ENCODE measurements at places on chromosomes 3 and 15.

DNA sequence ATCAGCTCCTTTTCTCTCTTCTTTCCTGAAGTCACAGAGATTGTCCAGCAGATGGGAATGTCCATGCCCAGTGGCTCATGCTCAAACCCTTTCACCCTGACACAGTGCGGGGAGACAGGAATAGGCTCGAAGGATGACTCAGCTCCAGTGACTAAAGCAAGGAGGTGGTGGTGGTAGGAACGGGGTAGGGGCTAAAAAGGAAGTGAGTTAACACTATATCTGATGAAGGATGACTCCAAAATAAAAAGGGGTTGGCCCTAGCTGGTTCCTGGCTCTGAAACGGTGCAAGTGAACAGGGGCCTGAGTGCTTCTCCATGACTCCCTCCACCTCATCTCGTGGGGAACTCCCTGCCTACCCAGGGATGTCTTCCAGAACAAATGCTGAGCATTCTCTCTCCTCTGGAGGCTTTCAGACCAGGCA, 167.4 kb upstream of the LPP start:
- no peak for DNase-seq

GRCh38 chr3:115859002-115859807, 235.9 kb downstream of the GAP43 start:
- DNase-seq, result no peak

DNA sequence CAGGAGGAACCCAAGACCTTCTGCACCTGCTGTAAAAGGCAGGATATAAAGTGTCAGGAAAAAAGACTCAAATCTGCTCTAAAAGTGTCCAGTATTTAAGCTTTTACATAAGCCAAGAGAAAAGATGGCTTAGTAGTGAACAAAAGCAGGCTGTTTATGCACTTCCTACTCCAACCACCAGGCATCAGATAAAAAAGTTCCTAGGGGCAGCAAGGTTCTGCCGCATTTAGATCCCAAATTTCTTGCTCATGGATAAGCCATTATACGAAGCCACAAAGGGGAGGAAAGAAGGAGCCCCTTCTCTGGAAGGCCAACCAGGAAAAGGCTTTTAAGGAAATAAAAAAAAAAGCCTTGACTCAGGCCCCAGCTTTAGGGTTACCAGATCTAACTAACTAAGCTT, 10.6 kb upstream of the SLC9C1 start:
- no peak for DNase-seq

- peak; percentile 44 for DNase-seq
These were observed 10.0 kb upstream of the ST8SIA2 start for GRCh38 chr15:92383519-92384324.

- peak; percentile 66 for DNase-seq
These were observed 21.2 kb downstream of the IGSF10 start for GRCh38 chr3:151439652-151440125.

DNA sequence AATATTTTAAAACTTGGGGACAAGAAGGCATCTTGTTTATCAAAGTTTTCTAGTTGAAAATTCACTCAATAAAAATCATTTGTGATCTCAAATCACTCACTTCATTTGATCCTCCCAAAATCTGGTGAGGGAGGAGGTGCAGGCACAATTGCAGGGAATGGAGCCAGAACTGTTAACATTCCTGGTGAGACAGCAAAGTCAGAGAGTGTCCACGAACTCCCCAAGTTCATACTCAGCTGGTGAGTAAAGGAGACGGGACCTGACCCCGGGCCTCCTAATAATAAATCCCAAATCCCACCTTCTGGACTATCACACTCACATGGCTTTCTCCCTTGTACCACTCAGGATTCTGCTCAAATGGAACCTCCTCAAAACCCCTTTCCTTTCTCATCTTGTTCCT, 252.3 kb upstream of the LRTM1 start:
- no peak for DNase-seq

- DNase-seq, result peak; percentile 91
These were observed 304.9 kb downstream of the FGF12 start for GRCh38 chr3:192422321-192422996.

DNA sequence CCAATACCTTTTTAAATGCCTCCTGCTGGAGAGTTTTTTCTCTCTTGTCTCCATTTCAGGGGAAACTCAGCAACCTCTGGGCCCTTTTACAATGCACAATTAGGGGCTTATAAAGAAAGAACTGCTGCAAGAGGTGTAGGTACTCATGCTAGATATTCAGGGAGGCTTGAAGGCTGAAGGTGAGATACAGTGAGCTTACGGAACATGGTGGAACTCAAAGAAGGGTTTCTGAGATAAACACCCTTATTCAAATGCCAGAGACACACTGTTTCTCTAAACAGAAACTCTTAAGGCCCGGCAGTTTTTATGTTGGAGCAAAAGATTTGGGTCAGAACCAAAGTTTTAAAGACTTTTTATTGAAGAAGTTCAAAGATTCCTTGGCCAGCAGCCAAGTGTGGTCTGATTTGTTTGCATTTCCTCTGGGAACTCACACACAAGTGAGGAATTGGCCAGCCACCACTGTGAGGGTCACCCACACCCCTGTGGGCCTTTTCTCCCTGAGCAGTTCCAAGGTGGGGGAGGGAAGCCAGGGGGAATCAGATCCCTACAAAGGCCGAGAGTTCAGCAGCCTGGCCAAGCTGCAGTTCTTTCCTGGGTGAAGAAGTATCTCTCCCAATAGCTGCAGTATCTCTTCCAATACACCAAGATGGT, 47.8 kb downstream of the TNFAIP8L3 start:
- no peak for DNase-seq

- DNase-seq, result no peak
These were observed 21.7 kb upstream of the PPP4R2 start for GRCh38 chr3:72974956-72975355.

DNA sequence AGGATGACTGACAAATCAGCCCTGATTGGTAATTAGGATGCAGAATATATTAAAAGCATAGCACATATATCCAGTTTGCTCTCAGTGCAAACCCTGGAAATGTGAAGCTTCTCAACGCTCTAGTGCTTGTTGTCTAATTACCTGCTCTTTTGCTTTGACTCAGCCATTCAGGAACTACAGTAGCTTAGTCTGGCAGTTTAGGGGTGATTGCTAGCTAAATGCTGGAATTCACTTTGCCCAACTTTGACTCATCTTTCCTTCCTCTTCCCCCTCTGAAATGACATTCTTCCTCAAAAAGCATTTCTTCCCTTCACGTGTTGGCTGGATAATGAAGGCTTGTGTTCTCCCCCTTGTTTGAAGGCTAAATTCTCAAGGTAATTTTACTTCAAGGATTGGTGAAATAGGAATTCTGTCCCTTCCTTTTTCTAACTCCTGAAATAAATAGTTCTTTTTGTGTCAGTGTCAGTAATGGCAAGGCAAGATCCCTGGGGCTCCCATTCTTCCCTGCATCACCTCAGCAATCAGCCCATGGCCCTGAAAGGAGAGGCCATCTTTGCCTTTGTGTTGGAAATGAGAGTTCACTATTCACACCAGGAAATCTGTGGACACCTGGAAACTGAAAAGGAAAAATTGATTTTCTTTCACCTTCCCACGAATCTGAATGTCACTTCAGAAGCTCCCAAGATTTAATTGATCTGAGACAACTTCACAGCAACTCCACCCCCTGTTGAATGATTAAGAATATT, 103.6 kb downstream of the ECT2 start:
- no peak for DNase-seq

DNA sequence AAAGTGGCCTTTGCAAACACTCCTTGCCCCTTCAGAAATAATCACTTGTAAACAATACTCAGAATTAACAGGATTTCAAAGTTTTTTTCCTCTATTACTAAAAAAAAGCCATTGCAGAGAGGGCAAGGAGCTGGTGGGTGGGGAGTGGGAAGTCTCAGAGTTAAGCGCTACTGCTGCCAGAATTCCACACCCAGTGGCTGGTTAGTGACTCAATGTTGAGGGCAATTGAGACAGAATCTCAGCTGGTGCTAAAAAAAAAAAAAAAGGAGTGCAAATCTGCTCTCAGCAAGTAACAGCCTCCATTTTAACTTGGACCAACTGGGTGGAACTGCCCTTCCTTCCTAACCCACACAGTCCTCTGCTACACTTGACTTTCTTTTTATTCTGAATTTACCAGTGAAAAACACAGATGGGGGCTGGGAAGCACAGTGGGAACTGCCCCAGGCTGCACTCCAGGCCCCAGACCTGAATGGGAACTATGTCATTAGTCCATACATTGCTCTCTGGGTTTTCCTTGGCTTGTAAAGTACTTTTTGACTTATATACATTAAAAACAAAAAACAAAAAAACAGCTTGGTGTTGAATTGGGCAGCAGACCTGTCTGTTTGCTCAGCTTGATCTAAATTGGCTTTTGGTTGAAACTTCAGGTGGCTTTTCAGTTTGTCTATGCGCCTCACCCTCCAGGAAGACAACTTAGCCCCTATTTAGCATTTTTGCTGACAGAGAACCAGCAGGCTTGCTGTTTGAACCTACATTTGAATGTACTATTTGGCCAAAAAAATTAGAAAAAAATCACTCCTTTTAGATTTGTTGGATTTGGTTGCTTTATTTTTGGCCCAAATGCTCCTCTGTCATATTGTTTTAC, 357.8 kb upstream of the TBL1XR1 start:
- DNase-seq, result no peak

GRCh38 chr3:144351011-144351410, 379.4 kb downstream of the DIPK2A start:
- DNase-seq, result no peak

- no peak for DNase-seq
These were observed 294.4 kb downstream of the OCA2 start for GRCh38 chr15:27804569-27805260.

- no peak for DNase-seq
These were observed 135.5 kb upstream of the RBMS3 start for GRCh38 chr3:29145360-29145759.

DNA sequence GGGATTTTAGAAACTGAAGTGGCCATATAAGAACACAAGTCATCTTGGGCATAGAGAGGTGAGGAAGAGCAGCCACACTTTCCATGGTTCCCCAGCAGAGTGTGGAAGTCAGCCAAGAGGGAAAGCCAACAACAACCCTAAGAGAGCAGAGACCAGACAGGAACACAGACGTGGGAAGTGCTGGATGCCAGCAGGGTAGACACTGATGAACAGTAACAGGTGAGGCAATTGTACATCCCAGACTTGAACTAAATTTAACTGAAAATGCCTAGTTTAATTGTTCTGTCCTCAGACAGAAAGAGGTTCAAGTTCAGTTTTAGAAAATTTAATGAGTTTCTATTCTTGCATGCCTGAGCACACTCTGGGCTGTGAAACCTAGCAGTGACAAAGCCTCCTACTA, 212.1 kb downstream of the ATP8B4 start:
- no peak for DNase-seq

DNA sequence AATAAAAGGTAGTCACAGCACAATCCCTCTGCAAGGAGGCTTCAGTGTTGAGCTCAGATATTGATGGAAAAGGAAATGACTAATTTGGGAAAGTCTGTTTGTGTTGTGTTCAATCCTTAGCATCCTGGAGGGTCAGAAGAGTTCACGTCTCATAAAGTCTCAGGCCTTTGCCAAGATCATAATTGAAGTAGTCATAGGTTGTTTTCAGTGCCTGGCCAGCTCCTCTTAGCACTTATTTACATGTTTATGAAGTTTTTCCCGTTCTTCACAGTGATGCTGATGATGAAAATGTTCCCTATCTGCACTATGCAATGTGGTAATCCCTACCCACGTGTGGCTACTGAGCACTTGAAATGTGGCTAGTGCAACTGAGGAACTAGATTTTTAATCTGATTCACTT, 61.6 kb upstream of the TGFBR2 start:
- peak; percentile 57 for DNase-seq

GRCh38 chr3:47841786-47842349, 38.9 kb downstream of the DHX30 start:
- no peak for DNase-seq

DNA sequence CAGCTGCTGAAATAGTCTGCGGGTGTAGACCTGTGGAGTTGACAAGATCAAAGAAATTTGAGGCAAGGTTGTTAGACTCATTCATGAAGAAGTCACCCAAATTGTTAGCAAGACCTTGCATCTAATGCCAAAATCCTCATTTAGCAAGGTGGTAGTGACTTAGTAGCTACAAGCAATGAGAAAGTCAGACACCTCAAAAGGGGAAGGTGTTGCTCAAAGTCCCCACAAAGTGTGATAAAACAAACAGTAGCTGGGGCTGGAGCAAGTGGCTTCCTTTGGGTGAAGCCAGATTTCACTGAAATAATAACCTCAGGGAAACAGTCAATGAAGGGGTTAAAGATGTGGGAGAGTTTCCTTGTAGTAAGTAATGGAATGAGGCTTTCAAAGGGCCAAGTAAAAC, 44.9 kb downstream of the CD86 start:
- DNase-seq, result no peak

GRCh38 chr3:120615847-120616609, 19.9 kb downstream of the NDUFB4 start:
- no peak for DNase-seq

GRCh38 chr3:40911264-40911663, 288.0 kb upstream of the CTNNB1 start:
- no peak for DNase-seq

DNA sequence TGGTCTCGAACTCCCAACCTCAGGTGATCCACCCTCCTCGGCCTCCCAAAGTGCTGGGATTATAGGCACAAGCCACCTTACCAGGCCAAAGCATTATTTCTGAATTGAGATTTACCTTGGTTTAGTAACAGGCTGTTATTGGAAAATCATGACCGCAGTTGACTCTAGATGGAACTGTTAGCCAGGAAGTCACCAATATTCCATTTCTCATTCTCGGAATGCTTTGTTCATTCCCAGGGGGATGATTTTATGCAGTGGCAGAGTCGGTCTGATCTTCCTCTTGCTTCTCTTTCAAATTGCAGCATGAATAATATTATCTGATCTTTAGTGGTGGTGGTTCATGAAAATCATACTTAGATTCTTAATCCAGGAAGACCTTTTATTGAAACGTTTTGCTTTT, 195.5 kb upstream of the MBNL1 start:
- DNase-seq, result peak; percentile 37

GRCh38 chr3:14467814-14468620, 65.6 kb downstream of the SLC6A6 start:
- peak; percentile 63 for DNase-seq

DNA sequence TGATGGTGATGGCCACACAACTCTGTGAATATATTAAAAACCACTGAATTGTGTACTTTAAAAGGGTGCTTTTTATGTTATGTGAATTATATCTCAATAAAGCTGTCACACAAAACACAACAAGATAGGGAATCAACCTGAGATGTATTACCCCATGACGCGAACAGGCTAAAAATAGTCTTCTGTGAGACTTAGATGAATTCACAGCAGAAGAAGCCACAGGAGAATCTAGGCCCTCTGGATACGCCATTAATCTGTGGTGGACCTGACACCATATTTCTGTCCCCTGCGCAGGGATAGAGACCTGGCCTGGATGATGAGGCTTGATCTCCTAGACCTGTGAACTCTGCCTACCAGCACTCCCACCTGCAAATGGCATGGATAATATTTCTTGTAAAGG, 146.0 kb upstream of the HACD2 start:
- no peak for DNase-seq

- peak; percentile 52 for DNase-seq
These were observed 16.9 kb upstream of the SCAMP5 start for GRCh38 chr15:74978503-74978902.

- DNase-seq, result no peak
These were observed 9.9 kb downstream of the FOXL2 start for GRCh38 chr3:138936741-138937689.
